ENCODE measurements at places on chromosomes 6 and 20. TPM values are rescaled to one million over a fixed set of nuclear protein-coding genes. Genes with fewer than 3 reads are reported as not detected.

DNA sequence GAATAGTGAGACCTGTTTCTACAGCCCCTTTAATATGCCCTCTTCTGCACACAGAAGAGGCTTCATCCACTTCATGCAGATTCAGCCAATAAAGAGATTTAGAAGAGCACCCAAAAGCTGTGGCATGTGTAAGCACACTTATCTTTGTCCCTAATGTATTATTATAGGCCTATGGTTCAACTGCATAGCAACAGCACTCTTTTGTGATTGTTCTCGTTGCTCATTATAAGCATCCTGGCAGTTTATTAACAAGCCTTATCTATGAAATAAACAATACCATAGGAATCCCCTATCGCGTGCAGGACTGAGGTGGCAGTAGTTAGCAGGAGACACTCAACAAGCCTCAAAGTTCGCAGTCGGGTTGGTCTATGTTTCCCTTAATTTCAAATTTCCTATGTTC lies 138.5 kb upstream of the BEND6 start:
- no peak for DNase-seq

GRCh38 chr6:135861189-135861588 lies 9.7 kb downstream of the PDE7B start:
- DNase-seq: no peak

TMEM217 gene
- 5.0 TPM for total RNA-seq

CCN5 gene
- 18.2 TPM for total RNA-seq
